ENCODE measurements at places on chromosomes 2 and 18.

GRCh38 chr2:53646788-53647187 lies 120.8 kb upstream of the CHAC2 start:
- DNase-seq, result no peak

DNA sequence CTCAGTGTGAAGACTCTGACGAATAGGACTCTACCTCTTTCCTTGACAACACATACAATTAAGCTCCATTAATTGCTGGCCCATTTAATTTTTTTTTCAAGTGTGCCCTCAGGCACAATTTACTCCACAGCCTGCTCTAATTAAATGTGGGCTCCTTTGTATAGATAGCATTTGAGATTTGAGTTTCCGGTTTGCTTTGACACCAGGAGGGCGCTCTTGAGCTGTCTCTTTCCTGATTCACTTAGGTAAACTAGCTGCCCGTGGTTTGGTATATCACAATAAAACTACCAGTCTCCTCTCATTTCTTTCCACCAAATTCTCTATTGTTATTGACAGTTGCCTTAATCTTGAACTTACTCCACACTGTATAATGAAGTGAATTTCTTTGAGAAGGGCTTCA lies 666.0 kb downstream of the DSC3 start:
- no peak for DNase-seq

DNA sequence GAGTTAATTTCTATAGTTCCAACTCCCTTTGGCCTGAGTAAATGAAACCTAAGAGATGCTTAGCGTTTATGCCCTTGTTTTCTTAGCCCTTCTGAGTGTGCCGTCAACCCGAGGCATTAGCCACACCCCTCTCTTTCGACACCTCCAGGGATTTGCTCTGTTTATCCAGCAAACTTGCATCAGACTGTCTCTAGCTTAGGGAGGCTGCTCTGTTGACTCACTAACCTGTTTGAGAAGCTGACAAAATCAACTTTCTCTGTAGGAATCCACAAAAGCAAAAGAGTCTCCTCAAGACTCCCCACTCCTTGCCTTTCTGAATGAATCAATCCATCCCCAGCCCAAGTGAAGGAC lies 317.6 kb downstream of the TNS1 start:
- DNase-seq, result no peak

- no peak for DNase-seq
Observed at GRCh38 chr18:61199171-61199848, 133.9 kb upstream of the CDH20 start.

DNA sequence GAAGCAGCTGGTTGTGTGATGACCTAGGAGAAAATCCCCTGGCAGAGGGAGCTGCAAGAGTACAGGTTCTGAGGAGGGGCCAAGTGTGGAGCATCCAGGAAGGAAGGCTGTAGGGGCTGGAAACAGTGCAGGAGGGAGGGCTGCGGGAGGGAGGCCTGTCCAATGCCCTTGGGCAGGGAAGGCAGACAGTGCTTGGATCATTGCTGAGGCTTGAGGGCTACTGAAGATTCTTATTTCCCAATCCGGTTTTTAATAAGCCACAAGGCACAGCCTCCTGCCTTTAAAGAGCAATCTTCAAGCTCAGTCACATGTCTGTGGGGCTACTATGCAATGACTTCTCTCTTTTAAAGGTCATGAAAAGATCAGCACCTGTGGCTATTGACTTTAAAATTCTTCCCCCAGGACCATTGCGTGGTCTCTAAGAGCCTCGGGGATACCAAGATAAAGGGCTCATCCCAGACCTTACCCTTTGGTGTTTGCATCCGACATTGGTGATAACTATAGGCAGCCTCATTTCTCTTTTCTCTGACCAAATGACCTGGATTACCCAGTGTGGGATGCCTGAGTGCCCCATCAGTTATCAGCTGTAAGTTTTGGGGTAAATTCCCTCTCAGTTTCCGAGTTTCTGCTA lies 149.6 kb downstream of the DOCK10 start:
- DNase-seq, result no peak

DNA sequence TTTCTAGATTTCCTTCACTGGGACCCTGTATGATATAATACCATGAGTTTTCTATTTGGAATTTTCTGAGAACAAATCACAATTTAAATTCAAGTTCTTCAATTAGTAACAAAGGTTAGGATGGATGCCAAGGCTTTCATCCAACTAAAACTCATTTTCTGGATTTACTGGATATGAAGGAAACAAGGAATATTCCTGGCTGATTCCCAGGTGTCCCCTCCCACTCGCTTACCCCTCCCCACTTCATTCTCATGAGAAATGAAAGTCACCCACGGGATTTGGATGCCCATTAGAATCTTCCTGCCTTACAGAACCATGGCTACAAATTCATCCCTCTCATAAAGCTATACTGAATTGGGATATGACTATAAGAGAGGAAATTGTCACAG lies 40.0 kb downstream of the RNU4ATAC start:
- no peak for DNase-seq

GRCh38 chr2:128169497-128169896 lies 78.5 kb downstream of the UGGT1 start:
- no peak for DNase-seq

DNA sequence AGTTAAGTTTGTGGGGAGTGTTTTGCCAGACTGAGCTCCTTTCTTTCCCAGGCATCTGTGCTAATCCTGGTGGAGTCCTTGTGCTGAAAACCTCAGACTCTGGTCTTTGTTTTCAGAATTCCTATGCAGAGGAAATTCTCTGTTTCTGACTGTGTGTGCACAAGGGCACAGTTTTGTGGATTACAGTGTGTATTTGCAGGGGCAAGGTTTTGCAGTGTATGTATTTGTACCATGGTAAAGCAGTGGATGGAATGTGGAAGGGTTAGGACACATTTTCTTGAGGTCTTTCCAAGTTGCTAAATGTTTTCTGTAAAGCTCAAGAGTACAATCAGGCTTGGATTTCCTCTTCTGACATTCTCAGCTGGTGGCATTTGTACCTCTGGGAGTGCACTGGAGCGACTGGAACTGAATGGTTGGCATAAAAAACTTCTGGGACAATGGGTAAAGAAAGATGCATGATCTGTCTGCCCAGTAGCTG lies 139.5 kb upstream of the RND3 start:
- DNase-seq, result no peak

DNA sequence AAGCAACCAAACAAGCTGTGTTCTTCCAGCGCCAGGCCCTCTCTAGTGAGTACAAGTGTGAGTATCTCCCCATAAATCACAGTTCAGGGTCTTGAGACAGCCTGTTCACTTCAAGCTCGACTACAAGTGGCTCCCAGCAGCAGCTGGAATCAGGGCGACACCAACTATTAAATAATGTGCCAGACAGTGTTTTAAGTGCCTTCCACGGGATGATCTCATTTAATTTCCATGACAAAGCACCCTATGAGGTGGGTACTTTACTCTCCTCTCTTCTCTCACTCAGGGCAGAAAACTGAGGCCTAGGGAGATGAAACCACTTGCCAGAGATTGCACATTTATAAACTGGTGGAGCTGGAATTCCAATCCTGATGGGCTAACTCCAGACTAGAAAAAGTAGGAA lies 2.6 kb upstream of the FAM136A start:
- no peak for DNase-seq

- no peak for DNase-seq
Observed at GRCh38 chr2:3214806-3215404, 162.7 kb downstream of the EIPR1 start.

DNA sequence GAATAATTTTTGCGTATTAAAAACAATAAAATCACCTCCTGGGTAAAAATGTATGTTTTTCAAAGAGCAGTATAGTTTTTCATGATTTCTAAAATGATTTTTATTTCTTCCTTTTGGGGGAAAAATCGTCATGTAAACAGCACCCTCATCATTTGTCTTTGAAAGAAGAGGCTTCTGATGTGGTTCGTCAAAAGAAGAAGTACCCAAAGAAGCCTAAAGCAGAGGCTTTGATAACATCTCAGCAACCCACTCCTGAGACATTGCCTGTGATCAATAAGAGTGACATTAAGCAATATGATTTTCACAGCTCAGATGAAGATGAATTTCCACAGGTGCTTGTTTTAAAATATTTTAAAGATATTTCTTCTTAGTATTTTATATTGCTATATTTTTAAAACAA lies 110.2 kb upstream of the KIF5C start:
- DNase-seq, result no peak
